Activated T-helper 9 cell treated with anti-CD3 and anti-CD28 coated beads, Interleukin-2, amount 50 U/mL, for 16 hours (primary cell): ENCODE measurements at places on chromosomes 3 and 15.

- DNase-seq = no peak
These were observed 245.9 kb upstream of the TOPAZ1 start for GRCh38 chr3:43995547-43996378.

GRCh38 chr15:49809894-49810609, 189.2 kb downstream of the DTWD1 start:
- no peak for DNase-seq

DNA sequence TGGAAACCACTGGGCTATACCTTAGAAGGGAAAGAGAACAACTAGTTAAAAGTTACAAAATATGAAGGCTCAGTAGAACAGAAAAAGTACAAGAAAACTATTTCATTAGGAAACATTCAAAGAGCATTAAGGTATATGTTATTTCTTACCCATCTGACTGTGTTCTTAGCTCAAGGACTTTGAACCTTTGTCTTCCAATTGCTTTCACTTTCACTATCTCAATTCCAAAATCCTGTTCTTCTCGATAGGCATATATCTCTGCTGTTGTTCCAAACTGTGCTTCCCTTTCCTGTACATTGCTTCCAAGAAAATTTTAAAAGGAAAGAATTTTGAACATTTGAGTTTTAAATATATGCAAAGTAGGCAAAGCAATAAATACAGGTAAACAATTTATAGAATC, 6.9 kb downstream of the CRBN start:
- DNase-seq = no peak

DNA sequence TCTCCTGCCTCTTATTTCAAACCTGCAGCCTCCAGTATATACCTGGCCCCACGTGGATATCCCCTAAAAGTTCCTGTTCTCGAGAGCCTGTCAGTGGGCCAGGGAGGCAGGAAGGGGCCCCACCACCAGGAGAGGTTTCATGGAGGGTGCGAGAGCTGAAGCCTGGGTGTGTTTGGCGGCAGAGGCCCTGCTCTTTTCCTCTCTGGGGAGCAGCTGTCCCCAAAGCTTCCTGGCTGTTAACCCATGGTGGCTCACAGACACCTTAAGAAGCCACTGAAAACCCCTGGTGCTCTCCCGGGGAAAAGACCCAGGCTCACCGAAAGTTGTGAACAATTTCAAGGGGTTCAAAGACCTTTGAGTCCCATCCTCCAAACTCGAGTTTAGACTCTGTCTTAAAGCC, 1.1 kb downstream of the PRRT3 start:
- no peak for DNase-seq

DNA sequence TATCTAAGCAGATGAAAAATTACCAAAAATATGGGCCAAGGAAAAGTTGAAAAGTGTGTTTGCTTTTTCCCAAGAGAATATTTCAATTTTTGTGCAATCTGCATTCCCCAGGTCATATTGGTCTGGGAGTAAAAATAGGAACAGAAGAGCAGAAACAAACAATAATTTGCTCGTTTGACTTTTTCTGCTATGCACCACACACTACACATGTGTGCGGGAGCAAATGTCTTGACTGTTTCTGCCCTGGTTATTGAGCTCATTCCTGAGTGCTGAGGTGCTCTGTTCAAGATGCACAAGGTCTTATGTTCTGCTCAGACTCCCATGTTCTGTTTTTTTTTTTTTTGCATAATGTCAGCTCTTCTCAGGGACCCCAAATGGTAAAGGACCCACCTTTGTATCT, 298.0 kb upstream of the MME start:
- DNase-seq = no peak

GRCh38 chr3:46677411-46677726, 16.1 kb downstream of the ALS2CL start:
- no peak for DNase-seq

- DNase-seq = no peak
These were observed 60.0 kb upstream of the CHD2 start for GRCh38 chr15:92840149-92840548.

DNA sequence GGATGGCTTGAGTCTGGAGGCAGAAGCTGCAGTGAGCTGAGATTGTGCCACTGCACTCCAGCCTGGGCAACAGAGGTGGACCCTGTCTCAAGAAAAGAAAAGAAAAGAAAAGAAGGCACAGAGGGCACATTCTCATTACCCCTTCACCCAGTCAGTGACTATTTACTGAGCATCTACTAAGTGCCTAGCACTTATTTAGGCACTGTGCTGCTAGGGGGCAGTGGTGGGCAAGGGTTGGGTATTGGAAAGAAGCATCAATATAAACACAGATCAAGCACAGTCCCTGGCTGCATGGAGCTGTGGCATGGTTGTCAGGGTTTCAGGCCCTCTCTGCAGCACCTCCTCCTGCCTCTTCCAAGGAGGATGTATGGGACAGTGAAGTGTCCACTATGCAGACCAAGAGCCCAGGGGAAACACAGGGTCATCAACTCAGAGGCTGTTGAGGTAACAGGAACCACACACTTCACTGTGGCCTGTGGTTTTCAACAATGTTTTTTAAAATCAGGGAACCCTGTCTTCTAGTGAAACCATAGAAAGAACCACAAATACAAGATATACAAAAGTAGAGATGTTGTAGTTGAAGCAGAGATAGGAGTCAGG, 138.5 kb downstream of the RAB11A start:
- no peak for DNase-seq

GRCh38 chr3:16288664-16289063, 23.7 kb downstream of the OXNAD1 start:
- no peak for DNase-seq

- no peak for DNase-seq
These were observed 52.5 kb upstream of the CORO2B start for GRCh38 chr15:68526269-68526668.

GRCh38 chr3:33787328-33788009, 11.0 kb upstream of the PDCD6IP start:
- DNase-seq = peak; percentile 26

- DNase-seq = no peak
These were observed 194.2 kb upstream of the PROK2 start for GRCh38 chr3:71979175-71979574.

- DNase-seq = no peak
These were observed 387.9 kb downstream of the ZIC1 start for GRCh38 chr3:147797095-147797494.
